H9 (cell line): ENCODE measurements at places on chromosomes 7 and 10. TPM values are rescaled to one million over a fixed set of nuclear protein-coding genes. Genes with fewer than 3 reads are reported as not detected.

The CLRN3 gene
- total RNA-seq: not detected in 2 replicates

The PAX4 gene
- not detected in 2 replicates for total RNA-seq

The ZNF783 gene
- 13.5 and 13.6 TPM in 2 replicates for total RNA-seq

The MGAM2 gene
- total RNA-seq: not detected in 2 replicates

The ASB10 gene
- not detected in 2 replicates for total RNA-seq

The SPAM1 gene
- not detected in 2 replicates for total RNA-seq
